Renal cortical epithelial cell (primary cell): ENCODE measurements at places on chromosomes 6 and 20. TPM values are rescaled to one million over a fixed set of nuclear protein-coding genes. Genes with fewer than 3 reads are reported as not detected.

The SPDEF gene
- total RNA-seq: not detected in 2 replicates

The SOBP gene
- total RNA-seq: 0.35 and 0.70 TPM in 2 replicates

The TMEM200A gene
- total RNA-seq: 3.7 and 5.6 TPM in 2 replicates

The LINC00237 gene
- total RNA-seq: not detected in 2 replicates

The EFCAB8 gene
- 0.05 TPM in 1 of 2 replicates, not detected in the other for total RNA-seq

The GGTLC1 gene
- total RNA-seq: not detected in 2 replicates

The MICAL1 gene
- 37.9 and 41.2 TPM in 2 replicates for total RNA-seq

The SLC26A8 gene
- total RNA-seq: 0.05 TPM in 1 of 2 replicates, not detected in the other

The SLC17A1 gene
- total RNA-seq: 7.6 and 18.4 TPM in 2 replicates

- DNase-seq: peak; percentile 60
Observed at GRCh38 chr6:170360476-170360875, 53.9 kb downstream of the FAM120B start.

DNA sequence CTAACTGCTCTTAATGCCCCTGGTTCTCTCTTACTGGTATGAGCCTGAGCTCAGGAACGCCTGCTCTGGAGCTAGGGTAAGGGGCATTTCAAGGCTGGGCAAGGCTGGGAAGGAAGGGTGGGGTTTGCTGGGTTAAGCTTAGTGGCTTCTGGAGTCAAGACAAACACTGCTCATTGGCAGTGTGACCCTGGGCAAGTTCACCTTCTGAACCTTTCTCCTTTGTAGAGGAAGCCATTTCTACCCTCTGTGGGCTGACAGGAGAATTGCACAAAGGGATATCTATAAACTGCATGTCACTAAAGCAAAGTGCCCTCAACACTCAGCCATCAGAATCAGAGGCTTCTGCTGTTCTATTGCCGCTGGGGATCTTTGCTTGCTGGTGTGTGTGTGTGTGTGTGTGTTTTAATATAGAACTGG is 20.3 kb upstream of the LRRN4 start:
- DNase-seq: peak; percentile 54

- DNase-seq: no peak
Observed at GRCh38 chr20:41573955-41574354, 44.2 kb downstream of the CHD6 start.

GRCh38 chr20:45156713-45157112 is 18.0 kb upstream of the PI3 start:
- no peak for DNase-seq

- DNase-seq: no peak
Observed at GRCh38 chr6:25174678-25175077, 104.5 kb upstream of the CARMIL1 start.

- DNase-seq: peak; percentile 92
Observed at GRCh38 chr6:16136621-16137450, 8.0 kb downstream of the MYLIP start.

GRCh38 chr6:55875400-55875799 is at the start of gene BMP5:
Gene BMP5 (minus strand): TSS chr6:55875590. CDS start chr6:55874865, 725 bp downstream.
- no peak for DNase-seq

DNA sequence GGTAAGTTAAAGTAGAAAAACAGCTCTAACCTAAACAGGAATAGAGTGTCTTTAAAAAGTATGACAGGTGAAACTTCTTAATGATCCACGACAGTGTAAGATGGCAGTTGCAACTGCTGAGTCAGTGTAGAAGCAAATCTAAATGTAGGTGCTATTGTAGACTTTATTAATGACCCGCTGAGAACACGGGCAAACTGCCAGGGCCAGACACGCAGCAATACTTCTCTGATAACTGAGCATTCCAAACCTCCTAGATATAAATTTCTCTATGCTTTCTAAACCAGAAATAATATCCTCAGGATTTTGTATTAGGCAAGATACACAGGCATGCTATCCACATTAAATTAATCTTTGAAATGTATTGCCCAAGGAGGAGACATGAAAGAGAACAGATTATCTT is 1076.4 kb downstream of the HACE1 start:
- DNase-seq: peak; percentile 3

GRCh38 chr6:142271476-142271875 is 30.3 kb upstream of the ADGRG6 start:
- no peak for DNase-seq

- DNase-seq: no peak
Observed at GRCh38 chr6:30234356-30234755, 21.1 kb upstream of the TRIM26 start.

DNA sequence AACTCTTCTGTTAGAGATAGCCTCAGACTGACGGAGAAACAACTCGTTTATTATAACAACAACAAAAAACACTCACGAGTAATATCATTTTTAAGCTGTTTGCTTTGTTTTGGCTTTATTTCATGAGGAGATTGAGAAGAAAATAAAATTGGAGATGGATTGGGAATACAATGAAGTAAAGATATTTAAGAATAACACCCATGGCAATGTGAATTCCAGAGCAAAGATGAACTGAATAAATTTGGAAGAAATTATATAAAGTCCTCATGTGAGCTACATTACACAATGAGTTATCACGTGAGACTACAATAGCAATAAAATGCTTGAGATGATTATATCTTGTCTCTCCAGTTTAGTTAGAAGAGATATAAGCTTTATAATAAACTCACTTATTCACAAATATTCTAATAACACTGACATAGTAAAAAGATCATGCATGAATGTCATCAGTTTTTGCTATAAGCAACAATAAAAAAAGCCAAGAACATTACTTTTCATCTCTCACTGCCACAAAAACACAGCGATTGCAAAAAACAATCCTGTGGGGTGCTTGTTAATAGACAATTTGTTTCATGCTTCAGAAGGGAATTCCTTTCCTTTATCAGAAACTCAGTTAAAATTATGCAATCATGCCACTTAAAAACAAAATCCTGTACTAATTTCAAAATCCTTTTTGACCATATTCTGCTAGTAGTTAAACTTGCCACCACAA is 696.7 kb upstream of the MARCKS start:
- no peak for DNase-seq

GRCh38 chr6:21870076-21870730 is 276.7 kb downstream of the SOX4 start:
- DNase-seq: no peak

DNA sequence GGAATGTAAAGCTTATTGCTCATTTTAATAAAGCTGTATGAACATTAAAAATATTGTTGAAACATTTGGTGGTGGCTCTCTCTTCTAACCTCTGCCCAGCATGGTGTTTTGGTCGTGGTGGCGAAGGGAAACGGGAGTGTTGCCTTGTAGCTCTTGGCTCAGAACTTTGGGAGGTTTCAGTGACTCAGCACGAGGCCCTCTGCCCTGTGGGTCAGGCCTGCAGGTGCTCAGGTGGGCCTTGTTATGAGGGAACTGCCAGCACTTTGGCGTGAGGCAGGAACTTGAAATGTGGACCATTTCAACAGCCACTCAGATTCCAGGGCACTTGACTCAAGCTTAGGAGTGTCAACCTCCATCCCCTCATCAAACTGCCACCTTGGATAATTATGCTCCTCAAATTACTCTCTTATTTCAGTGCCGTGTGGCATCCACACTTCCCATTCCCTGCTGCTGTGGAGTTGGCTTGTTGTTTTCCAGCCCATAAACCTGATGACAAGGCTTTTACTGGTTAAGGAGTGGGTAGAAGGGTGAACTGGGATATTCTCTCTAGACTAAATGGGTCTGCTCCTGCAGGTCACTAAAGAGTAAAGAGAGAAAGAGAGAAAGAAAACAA is 36.3 kb downstream of the PRDM1 start:
- no peak for DNase-seq

- DNase-seq: no peak
Observed at GRCh38 chr6:1328129-1328800, 16.4 kb downstream of the FOXQ1 start.

- peak; percentile 93 for DNase-seq
Observed at GRCh38 chr6:40906759-40907158, 132.3 kb downstream of the UNC5CL start.

DNA sequence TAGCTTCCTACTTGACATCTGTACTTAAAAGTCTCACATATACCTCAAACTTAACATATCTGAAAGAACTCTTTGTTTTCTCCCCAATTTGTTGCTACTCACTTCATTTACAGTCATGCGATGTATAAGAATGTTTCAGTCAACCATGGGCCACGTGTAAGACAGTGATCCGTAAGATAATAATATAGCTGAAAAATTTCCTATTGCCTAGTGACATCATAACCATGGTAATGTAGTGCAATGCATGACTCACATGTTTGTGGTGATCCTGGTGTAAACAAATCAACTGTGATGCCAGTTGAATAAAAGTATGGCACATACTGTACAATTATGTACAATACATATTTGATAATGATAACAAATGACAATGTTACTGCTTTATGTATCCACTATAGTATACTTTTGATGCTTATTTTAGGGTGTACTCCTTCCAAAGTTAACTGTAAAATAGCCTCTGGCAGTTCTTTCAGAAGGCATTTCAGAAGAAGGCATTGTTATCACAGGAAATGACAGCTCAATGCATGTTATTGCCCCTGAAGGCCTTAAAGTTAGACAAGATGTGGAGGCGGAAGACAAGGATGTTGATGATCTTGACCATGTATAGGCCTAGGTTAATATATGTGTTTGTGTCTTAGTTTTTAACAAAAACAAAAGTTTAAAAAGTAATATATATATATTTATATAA is 579.0 kb downstream of the EPHA7 start:
- DNase-seq: no peak

DNA sequence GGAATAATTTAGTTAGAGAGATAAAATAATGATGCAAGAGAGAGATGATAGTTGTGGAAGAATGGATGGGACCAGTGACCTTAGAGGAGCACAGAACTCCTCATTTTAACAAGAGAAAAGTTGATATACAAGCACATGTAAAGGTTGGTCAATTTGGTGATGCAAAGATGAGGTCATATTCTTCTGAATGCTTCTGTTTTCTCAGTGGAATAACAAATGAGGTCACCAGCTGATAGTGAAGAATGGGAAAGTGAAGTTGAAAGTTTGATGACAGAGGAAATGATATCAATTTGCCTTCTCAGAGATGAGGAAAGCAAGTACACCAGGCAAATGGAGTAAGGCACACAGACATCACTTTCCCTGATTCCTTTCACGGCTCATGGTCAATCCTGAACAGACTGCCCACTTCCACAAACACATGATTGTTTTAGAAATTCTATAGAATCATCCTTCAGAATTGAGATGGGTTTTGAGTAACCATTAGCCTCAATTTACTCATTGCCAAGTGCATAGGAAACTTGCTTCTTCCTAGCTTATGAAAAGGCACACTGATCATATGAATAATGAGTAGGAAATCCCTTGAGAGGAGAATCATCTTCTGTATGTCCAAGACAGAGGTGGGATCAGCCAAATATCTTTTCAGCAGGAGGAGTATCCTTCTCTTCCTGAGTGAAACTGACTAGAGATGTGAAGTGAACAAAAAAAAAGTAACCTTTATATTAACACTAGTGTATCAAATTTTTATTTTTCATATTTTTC is 82.4 kb upstream of the TCF21 start:
- no peak for DNase-seq
